T-helper 1 cell (primary cell): ENCODE measurements at places on chromosomes 16 and 17.

DNA sequence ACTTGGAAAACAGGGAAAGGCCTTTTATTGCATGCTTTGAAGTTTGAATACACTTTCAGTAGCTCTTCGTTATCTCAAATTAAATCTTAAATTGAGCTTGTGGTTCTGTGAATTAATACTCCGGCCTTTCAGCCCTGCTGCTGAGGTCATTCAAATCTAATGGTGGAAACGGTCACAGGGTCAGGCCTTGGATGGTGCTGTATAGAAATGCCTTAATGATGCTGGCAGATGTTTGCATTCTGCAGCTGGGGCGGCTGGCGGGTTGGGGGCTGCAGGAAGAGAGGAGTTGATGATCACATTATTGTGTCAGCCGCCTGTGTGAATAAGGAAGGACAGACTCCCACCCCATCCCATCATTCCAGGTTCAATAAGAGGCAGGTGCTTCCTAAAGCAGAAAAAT is 723.6 kb downstream of the WWOX start:
- DNase-seq, result no peak

DNA sequence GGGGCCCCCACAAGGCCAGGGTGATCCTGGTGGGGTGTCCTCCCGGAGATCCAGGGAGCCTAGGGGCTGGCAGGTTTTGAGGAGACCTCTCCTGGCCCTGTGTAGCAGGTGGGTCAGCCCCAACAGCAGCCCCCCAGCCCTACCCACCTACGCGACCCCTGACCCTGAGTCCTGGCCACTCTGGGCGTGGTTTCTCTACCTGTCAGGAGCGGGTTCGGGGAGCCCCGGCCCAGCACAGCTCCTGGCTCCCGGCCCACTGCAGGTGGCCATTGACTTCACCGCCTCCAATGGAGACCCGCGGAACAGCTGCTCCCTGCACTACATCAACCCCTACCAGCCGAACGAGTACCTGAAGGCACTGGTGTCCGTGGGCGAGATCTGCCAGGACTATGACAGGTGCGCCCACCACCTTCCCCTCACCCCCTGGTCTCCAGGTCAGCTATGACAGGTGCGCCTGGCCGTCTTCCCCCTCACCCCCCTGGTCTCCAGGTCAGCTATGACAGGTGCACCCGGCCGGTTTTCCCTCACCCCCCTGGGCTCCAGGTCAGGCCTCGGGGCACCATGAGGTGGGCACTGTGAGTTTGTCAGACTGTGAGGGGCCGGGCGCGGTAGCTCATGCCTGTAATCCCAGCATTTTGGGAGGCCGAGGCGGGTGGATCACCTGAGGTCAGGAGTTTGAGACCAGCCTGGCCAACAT is 13.0 kb downstream of the CPNE7 start:
- no peak for DNase-seq

- DNase-seq, result no peak
Measured at GRCh38 chr16:50598256-50598894, 50.2 kb downstream of the NKD1 start.

GRCh38 chr17:80859002-80859941 is 132.4 kb upstream of the CHMP6 start:
- DNase-seq, result no peak

GRCh38 chr16:77308163-77308561 is 109.0 kb downstream of the SYCE1L start:
- DNase-seq, result no peak

DNA sequence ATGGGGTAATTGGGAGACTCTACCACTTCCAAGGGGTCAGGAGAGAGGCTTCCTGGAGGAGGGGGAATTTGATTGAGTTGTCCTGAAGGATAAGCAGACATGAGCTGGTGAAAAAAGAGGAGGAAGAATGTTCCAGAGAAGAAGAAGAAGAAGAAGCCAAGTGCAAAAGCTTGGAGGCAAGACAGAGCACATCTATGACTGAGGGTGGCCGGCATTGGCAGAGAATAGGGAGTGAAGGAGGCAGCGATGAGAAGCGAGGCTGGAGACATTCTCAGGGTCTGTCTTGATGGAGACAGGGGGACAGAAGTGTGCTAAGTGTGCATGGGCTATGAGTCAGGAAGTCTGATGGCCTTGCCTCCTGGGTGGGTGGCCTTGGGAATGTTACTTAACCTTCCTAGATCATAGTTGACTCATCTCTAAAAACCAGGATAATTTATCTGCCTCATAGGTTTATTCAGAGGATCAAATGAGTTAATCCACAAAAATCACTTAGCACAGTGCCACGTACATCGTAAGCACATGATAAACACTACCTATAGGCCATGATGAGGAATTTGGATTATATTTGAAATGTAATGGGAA is 171.7 kb downstream of the ABCC12 start:
- no peak for DNase-seq
